ENCODE measurements at places on chromosomes 11 and 22.

- no peak for DNase-seq
- H3K36me3 ChIP-seq = no peaks in the 10 kb centered on the region
- H3K4me1 ChIP-seq = peaks cover 9% of the 10 kb centered on the region
These were observed 10.5 kb downstream of the ELFN2 start for GRCh38 chr22:37416827-37417226.

DNA sequence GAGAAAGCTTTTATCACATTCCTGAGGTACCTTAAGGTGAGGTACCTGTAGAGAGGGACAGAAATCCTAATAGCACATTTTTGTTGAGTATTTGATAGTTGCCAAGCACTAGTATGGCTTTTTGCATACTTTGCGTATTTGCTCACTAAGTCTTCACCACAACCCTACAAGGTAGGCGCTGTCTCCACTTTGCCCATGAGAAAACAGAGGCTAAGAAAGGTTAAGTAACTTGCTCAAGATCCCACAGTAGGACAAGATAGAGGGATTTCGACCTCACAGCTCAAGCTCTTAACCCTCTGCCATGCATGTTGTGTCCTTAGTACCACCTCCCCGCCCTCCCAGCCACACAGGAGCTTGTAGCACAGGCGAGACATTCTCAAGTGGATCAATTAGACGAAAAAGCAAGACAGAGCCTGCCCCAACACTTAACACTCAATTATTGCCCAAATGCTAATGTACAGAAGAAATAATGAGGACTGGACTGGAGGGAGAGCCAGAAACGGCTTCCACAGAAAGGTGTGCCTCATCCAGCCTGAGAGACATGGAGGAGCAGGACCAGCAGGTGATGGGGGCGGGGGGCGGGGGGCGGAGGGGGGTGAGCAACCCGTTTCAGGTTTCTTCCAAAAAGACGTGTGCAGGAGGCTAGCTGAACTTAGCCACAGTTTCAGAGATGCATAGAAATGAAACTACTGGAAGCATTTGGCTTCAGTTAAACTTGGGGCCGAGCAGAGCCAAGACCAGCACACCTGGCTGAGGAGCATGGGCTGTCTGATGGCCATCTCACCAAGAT, 26.7 kb upstream of the CD44 start:
- H3K27ac ChIP-seq = no peak overlapping the region
- H3K4me1 ChIP-seq = no peaks in the 10 kb centered on the region
- no peak for DNase-seq
- H3K36me3 ChIP-seq = no peaks in the 10 kb centered on the region
- no peaks in the 10 kb centered on the region for H3K27me3 ChIP-seq

DNA sequence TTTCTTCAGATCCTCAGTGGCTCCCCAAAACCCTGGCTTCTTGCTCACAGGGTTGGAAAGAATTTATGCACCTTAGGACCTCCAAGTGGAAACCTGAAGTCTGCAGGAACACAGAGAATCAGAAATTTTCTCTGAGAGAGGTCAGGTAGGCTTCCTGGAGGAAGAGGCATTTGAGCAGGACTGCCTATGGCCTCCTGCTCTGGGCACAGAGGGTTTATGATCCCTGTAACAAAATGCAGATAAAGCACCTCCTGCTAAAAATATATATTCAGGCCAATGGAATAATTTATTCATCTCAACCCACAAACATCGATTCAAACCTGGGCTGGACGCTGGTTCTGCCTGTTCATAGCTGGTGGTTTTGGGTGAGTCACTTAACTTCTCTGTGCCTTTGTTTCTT, 68.1 kb upstream of the FGF3 start:
- no peaks in the 10 kb centered on the region for H3K27me3 ChIP-seq
- DNase-seq = no peak
- H3K27ac ChIP-seq = no peak overlapping the region
- H3K36me3 ChIP-seq = no peaks in the 10 kb centered on the region

DNA sequence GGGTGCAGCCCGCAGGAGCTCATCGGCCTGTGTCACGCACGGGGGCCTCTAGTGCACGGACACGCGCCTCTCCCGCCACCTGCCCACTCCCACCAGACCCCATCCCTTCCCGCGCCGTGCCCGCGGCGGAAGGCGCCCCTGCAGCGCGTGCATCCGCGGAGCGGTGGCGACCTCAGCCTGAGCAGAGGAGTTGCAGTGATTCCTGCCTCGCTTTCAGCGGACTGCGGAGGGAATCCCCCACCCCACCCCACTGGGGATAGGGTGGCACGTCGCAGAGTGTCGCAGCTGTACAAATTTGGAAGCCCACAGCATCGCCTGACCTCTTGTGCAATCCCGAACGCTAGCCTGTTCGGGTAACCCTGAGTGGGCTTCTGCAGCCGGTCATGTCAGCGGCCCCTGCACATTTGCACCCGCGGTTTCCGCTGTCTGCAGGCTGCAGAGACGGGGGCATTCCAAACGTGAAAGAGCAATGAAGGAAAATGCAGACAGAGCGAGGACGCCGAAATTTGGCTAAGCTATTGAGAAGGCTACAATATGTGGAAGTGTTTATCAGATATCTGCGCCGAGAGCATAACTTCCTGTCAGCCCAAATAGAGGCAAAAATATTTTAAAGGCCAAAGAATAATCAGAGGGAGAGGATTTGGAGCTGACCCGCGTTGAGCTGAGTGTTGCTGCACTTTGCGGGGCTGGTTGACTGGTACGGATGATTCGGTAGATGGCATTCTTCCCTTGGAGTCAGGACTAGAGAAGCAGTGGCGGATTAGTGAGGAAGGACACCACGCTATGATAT, 617 bp upstream of the ARHGAP20 start:
- H3K36me3 ChIP-seq = no peaks in the 10 kb centered on the region
- no peaks in the 10 kb centered on the region for H3K27me3 ChIP-seq
- peak overlapping the region; percentile 71 for H3K4me3 ChIP-seq
- DNase-seq = peak; percentile 35
- H3K4me1 ChIP-seq = no peaks in the 10 kb centered on the region

DNA sequence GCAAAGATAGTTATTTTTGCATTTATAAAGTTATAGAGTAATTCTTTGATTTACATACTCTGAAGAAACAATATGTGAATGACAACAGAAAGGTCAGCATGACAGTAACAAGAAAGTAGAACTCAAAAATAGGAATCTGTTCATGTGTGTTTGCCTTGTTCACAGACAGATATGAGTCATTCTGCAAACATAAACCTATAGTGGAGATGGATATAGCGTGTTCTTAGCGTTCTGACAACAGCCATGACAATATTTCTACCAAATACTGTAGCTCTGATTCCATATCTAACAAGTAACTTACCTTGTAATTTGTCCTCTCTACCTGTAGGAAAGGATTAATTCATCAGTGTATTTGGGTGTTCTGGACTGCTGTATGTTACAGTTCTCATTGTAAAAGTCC, 208.5 kb upstream of the MTMR2 start:
- H3K27me3 ChIP-seq = no peaks in the 10 kb centered on the region
- no peak overlapping the region for H3K4me3 ChIP-seq
- no peaks in the 10 kb centered on the region for H3K4me1 ChIP-seq
- H3K36me3 ChIP-seq = no peaks in the 10 kb centered on the region
- DNase-seq = no peak
- no peak overlapping the region for H3K27ac ChIP-seq

GRCh38 chr11:10418950-10419310, 36.1 kb upstream of the AMPD3 start:
- H3K36me3 ChIP-seq = no peaks in the 10 kb centered on the region
- H3K4me1 ChIP-seq = no peaks in the 10 kb centered on the region
- DNase-seq = no peak
- no peak overlapping the region for H3K4me3 ChIP-seq

DNA sequence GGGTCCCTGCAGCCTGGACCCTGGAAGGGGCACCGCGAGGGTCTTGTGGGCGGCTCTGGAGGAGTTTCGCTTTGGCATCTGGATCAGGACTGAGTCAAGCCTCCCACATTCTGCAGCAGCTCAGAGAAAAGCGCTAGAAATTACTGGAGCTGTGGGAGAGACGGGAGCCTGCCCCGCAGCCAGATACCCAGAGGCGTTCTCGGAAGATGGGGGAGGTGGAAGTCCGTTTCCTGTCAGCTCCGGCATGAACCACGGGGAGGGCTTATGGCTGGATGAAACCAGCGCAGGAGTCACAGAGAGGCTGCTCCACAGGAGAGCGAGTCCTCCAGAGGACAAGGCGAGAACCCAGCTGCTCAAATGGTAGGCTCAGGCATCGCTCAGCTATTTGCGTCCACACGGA, 379.3 kb downstream of the OPCML start:
- no peaks in the 10 kb centered on the region for H3K4me1 ChIP-seq
- no peak overlapping the region for H3K27ac ChIP-seq
- H3K4me3 ChIP-seq = no peak overlapping the region

DNA sequence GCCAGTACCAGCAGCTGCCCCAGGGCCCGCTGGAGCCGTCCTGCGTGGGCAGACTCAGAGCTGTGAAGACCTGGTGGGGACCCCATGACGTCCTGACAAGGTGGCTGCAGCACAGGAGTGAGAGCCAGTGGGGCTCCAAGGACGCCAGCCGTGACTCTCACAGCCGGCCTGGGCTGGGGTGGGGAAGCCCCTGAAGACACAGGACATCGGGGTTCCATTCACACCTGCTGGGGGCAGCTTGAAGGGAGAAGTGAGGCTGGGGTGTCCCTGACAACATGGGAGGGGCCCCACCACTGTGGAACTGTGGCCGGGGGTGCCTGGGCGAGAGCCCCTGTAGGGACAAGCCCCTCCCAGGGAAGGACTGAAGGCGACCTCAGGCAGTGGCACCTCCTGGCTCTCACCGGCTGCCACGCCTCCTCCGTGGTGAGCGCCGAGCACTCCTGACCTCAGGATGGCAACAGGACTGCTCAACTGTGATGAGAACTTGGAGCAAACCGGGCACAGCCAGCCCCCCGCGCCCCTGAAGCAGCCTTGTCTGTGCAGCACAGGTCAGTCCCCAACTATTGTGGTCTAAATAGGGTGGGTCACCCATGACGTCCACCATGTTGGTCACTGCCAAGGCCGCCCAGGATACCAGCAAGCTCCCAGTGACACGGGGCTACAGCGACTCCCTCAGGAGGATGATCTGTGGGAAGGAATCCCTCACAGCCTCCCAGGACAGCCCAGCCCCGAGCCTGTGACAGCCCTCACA, 22.7 kb upstream of the IL17REL start:
- H3K27ac ChIP-seq = no peak overlapping the region
- H3K36me3 ChIP-seq = no peaks in the 10 kb centered on the region

GRCh38 chr22:32771756-32772155, 29.7 kb upstream of the TIMP3 start:
- DNase-seq = no peak
- H3K4me1 ChIP-seq = no peaks in the 10 kb centered on the region

DNA sequence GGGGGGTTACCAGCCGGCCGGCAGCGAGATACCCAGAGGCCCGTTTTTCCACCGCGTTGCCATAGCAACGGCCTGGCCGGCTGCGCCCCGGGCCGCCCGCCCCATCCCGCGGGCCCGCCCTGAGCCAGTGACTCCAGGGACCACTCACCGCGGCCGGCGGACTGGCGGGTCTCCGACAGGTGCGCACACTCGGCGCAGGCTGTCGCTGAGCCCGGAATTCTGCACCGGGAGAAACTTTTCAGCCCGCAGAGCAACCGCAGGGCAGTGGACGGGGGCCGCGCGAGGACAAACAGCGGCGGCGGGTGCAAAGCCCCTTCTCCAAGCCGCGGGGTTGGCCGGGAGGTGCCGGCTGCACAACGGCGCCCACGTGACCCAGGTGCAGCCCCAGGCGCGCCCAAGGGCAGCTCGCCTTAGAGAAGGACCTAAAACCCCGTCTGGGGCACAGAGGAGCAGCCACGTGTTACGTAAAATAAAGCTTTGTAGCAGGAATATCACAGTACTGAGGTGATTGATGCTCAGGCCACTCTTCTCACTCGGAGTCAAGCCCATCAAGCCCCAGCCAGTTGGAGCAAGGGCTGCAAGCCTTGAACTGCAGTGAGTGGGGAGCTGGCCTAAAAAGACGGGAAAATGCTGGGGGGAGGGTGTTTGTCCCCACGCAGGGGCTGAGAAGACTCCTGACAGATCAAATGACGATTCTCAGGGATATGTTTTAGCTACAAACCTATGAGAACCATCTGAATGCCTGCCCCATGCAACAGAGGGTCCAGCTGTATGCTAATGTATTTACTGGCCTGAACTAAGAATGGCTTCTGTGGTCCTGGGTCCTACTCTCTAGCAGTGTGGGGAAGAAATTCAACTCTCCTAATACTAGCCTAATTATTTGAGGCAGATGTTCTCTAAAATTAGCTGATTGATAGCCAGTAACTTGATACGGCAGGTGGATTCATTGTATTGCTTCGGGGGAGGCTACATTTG, at the start of gene STK33:
STK33 (minus strand) TSS at position 294 of the 975 bp plus-strand sequence. CDS start 119,323 bp downstream, outside the sequence.
- no peaks in the 10 kb centered on the region for H3K36me3 ChIP-seq
- no peaks in the 10 kb centered on the region for H3K4me1 ChIP-seq
- H3K4me3 ChIP-seq = peak within 1 kb of the TSS; percentile 14
- peak; percentile 30 for DNase-seq

- no peaks in the 10 kb centered on the region for H3K27me3 ChIP-seq
- no peak for DNase-seq
These were observed 79.9 kb upstream of the RAB1B start for GRCh38 chr11:66188580-66188979.

- no peak for DNase-seq
- no peaks in the 10 kb centered on the region for H3K27me3 ChIP-seq
- no peak overlapping the region for H3K27ac ChIP-seq
- no peaks in the 10 kb centered on the region for H3K4me1 ChIP-seq
These were observed 10.9 kb upstream of the DGAT2 start for GRCh38 chr11:75757651-75758050.

- H3K27me3 ChIP-seq = no peaks in the 10 kb centered on the region
- no peak overlapping the region for H3K4me3 ChIP-seq
- H3K36me3 ChIP-seq = no peaks in the 10 kb centered on the region
These were observed 1.3 kb upstream of the TMEM25 start for GRCh38 chr11:118529584-118530175.

- peak overlapping the region; percentile 94 for H3K27ac ChIP-seq
- H3K4me1 ChIP-seq = peaks cover 9% of the 10 kb centered on the region
- peaks cover 4% of the 10 kb centered on the region for H3K36me3 ChIP-seq
- DNase-seq = peak; percentile 85
These were observed 678 bp upstream of the INPPL1 start for GRCh38 chr11:72223615-72224563.

DNA sequence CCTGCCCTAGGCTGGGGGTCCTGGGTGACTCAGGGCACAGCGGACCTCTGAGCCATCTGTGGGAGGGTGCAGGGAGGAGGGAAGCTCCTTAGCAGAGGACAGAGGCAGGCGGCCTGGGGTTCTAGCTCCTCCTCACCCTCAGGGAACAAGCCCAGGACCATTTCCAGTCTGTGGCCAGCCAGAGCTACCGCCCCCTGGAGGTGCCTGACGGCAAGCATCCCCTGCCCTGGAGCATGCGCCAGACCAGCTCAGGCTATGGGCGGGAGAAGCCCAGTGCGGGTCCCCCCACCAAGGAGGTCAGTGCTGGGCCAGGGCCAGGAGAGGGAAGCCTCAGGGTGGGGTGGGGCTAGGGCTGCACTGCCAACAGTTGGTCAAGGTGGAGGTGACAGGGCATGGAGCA, 26.0 kb upstream of the LRRC10B start:
- H3K27me3 ChIP-seq = no peaks in the 10 kb centered on the region
- no peak overlapping the region for H3K4me3 ChIP-seq

GRCh38 chr22:35638001-35638400, 10.2 kb upstream of the APOL6 start:
- no peak overlapping the region for H3K4me3 ChIP-seq
- DNase-seq = no peak
- H3K27ac ChIP-seq = no peak overlapping the region
- peaks cover 15% of the 10 kb centered on the region for H3K4me1 ChIP-seq
- H3K27me3 ChIP-seq = no peaks in the 10 kb centered on the region

Measured in right lobe of liver (tissue), 6 donors.